ENCODE measurements at places on chromosomes 16 and 17. TPM values are rescaled to one million over a fixed set of nuclear protein-coding genes. Genes with fewer than 3 reads are reported as not detected.

Gene GNGT2
- total RNA-seq: 3.6 TPM

Gene OR1F1
- total RNA-seq: not detected

Gene CRHR1
- not detected for total RNA-seq

Gene DLX4
- 1.3 TPM for total RNA-seq

Gene PITPNM3
- 12.3 TPM for total RNA-seq

Gene TBC1D16
- total RNA-seq: 49.1 TPM

Gene CLEC19A
- total RNA-seq: 0.44 TPM

Gene OR4D1
- not detected for total RNA-seq

Gene TNFRSF17
- total RNA-seq: 1.2 TPM

Gene ASPA
- 6.5 TPM for total RNA-seq

Gene SCRN2
- 26.4 TPM for total RNA-seq

All from left lung (tissue), 14 donors.